Effector CD4-positive, alpha-beta T cell (primary cell): ENCODE measurements at places on chromosomes 1 and 21.

GRCh38 chr1:220281159-220281574, 8.9 kb upstream of the RAB3GAP2 start:
- no peak for DNase-seq

DNA sequence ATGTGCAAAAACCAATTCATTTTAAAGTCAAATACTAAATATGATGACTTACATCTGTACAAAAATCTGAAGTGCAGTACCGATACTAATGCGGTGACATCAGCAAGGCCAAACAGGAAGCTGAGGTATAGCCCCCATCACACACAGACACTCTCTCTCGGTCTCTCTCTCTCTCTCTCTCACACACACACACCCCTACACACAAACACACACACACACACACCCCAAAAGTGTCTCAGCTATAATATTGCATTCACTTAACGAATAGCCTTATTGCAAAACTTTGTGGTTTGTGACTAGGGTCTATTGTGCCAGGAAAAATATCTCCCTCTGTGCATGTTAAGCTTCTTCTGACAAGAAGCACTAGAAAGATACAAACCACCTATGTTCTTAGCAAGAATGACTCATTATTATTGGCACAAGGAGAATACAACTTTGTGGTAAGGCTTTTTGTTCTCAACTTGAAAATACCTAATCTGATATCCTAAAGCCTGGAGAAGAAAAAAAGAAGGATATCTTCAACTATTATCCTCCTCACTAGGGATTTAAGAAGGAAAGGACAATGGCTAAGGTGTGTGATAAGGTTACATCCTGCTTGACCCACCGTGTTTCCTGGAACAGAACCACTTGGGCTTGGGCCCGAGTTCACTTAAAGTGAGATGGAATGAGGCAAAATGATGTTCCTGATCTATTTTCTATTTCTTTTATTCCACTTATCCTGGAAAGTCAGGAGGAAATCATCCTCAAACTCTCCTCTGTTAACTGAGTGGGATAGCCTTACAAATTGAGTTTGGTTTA, 107.1 kb downstream of the NIBAN1 start:
- peak; percentile 29 for DNase-seq

DNA sequence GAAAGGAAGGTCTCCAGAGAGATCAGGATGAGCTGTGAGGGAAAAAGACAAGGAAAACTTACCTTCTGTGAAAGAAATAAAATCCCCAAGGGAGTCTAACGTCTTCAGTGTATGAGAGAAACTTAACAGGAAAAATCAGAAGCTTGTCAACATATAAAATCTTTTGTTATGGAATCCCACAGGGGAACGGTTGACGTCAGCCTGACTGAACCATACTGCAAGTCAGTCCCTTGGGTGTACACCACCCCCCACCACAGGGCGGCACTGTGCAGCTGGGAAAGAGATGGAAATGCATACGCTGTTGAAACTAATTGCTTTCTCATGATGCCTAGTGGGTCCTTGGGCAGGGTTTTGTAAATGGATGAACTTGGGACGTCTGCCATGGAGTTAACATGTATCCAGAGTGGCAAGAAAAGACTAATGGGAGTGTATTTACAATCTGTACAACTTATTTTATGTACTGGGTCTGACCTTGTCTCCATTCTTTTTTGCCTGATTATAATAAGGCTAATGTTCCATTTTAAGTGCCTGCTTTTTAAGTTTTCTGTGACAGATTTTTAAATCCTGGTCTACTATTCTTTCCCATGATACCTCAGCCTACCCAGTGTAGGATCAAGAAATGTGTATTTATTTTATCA, 22.7 kb downstream of the UTP25 start:
- DNase-seq, result no peak

DNA sequence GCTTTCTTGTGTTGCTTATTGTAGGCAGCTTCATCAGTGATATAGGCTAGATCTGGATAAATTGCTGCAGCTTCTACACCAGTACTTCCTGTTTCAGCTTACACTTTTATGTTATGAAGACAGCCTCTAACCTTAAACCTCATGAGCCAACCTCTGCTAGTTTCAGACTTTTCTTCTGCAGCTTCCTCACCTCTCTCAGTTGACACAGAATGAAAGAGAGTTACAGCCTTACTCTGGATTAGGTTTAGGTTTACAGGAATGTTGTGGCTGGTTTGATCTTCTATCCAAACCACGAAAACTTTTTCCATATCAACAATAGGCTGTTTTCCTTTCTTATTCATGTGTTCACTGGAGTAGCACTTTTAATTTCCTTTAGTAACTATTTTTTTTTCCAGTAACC, 76.9 kb upstream of the RNPC3 start:
- DNase-seq, result no peak

DNA sequence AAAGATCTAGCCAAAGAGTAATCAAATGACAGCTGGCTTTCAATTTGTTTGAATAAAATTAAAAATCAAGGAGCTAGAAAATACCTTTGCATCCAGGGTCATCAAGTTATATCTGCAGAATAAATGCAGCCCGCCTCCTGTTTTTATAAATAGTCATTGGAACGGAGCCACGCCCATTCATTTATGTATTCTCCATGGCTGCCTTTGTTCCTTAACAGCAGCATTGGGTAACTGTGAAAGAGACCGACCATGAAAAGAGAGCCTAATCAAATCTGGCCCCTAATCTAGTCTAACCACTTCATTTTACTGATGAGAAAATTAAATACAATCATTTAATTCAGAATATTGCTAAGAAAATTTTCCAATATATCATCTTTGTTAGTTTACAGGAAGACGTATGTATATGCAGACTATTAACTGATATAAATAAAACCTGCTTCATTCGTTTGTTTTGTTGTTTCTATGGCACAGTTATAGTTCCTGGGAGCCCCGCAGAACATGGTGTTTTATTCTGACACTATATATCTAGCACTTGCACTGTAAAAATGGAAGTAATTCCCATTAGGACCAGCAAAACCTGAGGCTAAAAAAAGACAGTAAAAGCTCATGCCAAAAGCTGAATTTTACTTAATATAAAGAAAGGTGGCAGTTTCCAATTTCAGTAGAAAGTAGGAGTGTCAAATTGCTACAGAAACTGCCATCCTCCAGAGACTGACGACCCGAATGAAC, 111.8 kb upstream of the PALMD start:
- DNase-seq, result no peak

- DNase-seq, result no peak
Observed at GRCh38 chr1:233487408-233487807, 126.5 kb upstream of the KCNK1 start.

- DNase-seq, result no peak
Observed at GRCh38 chr1:29202053-29202452, 20.4 kb upstream of the SRSF4 start.

GRCh38 chr1:78894811-78895210, 111.7 kb downstream of the ADGRL4 start:
- no peak for DNase-seq

GRCh38 chr1:1892079-1892762, 1.3 kb upstream of the GNB1 start:
- DNase-seq, result no peak

GRCh38 chr1:65880611-65881010, 87.9 kb downstream of the PDE4B start:
- DNase-seq, result no peak

GRCh38 chr1:158208586-158209116, 28.0 kb downstream of the CD1D start:
- no peak for DNase-seq

DNA sequence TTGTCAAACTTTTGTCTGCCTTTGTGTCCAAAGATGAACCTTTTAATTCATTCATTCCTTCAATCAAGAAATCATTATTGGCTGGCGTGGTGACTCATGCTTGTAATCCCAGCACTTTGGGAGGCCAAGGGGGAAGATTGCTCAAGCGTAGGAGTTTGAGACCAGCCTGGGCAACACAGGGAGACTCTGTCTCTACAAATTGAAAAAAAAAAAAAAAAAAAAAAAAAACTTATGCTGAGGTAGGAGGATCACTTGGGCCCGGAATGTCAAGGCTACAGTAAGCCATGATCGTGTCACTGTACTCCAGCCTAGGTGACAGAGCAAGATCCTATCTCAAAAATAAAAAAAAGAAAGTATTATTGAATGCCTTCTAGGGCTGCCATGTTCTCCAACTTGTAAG, 51.3 kb upstream of the CXADR start:
- no peak for DNase-seq

DNA sequence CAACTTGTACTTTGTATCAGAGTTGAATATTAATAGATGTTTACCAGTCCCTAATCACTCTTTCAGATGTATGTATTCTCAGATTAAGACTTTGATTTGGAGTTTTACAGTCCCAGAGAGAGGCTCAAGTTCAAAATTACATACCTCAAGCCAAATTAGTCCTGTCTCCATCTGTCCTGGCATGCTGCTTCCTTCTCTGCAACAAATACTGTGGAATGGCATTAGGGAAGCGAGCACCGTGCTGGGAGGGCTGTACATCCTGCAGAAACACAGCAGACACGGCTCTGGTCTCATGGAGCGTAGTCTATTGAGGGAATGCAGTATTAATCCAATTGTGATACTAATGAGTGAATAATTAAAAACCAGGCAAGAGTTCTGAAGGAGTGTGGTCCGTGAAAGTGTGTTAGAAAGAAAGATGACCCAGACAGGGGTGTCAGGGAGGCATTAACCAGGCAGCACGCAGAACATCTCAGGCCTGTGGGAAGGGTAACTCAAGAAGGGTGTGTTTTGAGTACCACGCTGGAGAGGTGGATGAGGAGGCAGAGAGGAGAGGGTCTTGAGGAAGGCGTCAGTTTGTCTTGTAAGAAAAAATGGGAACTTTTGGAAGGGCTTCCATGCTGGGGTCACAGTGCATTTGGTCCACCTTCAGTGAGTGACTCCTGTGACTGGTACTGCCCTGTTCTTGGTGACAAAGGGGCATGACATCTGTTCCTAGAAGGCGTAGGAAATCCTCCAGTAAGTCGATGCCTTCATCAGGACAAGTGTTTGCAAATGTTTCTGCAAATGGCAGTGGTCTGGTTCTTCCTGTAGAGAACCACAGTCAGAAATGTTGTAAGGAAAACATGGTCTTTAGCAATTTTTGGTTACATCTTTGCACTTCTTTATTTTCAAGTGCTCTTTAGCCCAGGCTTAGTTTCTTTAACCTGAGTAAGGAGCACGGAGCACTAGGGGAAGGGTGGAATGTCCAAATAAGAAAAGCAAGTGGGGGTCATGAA, 1.6 kb downstream of the RAB4A start:
- DNase-seq, result no peak

DNA sequence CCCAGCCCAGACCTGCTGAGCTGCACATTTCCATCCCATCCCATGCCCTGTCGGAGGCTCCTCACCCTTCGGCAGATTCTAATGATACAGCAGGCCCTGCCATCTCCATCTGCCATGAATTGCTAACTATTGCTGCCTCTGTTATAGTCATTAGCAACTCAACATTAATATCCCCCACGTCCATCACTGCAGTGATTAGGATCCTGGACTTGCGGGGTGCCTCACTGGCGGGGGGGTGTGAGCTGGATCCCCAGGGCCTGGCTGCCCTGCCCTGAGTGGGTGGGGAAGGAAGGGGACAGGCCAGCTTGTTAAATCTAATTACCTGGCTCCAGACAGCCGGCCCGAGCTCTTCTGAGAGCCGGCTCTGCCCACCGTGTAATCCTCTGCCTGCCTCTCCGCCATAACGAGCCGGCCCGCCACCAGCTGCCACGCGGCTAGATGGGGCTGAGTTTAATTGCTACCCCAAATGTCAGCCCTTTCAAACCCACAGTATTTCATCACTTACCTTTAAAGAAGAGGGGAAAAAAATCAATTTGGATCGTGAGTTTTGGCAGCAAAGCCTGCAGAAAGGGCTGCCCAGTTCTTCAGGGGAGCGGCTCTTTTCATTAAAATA, 227.3 kb upstream of the CSF3R start:
- DNase-seq, result no peak

DNA sequence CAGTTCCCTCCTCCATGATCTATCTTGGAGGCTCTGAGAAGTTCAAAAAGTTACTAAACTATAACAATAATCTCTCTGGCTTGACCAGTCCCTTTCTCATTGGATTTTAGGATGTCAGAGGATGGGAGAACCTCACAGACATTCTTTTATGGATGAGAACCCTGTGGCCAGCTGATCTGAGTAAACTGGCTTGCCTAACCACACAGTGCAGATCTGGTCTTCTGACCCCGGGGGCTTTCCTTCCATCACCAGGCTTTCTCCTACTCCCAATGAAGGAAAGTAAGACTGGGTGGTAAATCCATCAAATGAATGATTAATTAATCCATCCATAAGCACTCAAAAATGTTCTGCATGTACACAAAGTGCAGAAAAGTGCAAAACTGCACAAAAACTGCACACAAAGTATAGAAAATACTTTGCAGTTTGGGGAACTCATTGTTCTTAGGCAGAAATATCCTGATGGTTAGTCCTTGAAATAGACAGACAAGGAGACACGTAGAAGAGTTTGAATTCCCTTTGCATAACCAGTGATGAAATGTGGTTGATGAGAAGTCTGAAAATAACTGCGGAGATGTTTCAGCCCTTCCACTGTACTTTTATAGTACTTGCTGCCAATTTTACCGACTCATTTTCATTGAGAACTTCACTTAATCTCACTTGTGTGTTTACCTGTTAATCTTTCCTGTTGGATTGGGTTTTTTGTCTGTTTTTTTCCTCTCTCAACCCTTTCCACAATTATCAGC, 2.5 kb upstream of the F3 start:
- no peak for DNase-seq

GRCh38 chr1:6077506-6077905, 31.8 kb downstream of the KCNAB2 start:
- no peak for DNase-seq

GRCh38 chr1:166573199-166573598, 266.1 kb upstream of the POGK start:
- DNase-seq, result no peak

DNA sequence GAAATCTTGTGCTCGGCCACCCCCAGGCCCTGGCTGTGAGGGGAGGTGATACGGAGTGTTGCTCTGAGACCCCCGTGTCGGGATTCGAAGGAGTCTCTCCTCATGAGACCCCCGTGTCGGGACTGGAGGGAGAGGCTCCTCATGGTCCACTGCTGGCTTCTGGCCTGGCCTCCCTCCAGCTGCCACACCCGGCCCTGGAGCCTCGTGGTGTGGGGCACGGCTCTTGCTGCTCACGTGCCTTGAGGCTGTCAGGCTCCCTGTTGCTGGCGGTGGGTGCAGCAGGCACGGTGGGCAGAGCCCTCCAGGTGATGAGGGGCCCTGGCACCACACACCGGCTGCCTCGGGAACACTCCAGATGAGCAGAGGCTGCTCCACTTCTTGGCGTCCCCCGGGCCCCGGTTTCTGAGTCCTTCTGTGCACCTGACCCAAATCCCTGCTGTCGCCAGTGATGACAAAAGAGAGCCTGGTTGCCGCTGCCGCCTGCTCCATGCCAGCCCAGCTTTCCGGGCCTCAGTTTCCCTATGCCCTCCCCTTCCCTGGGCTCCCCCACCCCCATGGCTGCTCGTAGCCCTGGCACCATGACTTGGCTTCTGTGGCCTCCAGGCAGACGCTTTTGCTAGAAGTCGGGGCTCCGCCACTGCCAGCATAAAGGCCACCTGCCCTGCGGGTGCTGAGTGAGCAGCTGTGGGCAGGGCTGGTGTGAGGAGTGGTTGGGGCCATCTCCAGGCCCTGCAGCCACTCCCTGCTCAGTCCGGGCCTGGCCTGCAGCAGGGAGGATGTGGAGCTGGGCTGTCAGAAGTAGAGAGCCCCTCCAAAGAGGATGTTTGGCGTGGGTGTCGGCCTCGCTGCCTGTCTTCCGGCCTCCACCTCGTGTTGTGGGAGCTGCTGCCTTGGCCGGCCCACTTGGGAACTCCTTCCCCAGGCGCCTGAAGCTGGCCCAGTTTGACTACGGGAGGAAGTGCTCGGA, 11.8 kb downstream of the TMEM240 start:
- no peak for DNase-seq
